Activated CD4-positive, alpha-beta T cell treated with anti-CD3 and anti-CD28 coated beads, Interleukin-2, amount 50 U/mL, for 24 hours (primary cell): ENCODE measurements at places on chromosomes 2 and 18.

DNA sequence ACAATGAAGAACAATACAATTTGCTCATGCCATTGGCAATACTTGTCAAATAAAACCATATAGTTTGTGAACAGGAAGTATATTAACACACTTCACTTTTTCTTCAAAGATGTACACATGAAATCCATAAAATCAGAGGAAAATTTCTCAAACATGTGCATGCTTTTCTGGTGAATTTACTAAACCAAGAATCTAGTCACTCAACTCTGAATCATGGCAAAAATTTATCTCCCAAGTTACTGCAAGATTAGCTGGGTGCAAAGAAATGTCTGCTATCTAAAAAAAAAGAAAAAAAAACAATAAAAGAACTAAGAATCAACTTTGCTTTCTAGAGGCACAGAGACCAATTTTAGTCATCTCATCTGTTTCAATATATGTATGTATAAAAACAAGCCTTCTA lies 419.2 kb downstream of the NR4A2 start:
- no peak for DNase-seq

DNA sequence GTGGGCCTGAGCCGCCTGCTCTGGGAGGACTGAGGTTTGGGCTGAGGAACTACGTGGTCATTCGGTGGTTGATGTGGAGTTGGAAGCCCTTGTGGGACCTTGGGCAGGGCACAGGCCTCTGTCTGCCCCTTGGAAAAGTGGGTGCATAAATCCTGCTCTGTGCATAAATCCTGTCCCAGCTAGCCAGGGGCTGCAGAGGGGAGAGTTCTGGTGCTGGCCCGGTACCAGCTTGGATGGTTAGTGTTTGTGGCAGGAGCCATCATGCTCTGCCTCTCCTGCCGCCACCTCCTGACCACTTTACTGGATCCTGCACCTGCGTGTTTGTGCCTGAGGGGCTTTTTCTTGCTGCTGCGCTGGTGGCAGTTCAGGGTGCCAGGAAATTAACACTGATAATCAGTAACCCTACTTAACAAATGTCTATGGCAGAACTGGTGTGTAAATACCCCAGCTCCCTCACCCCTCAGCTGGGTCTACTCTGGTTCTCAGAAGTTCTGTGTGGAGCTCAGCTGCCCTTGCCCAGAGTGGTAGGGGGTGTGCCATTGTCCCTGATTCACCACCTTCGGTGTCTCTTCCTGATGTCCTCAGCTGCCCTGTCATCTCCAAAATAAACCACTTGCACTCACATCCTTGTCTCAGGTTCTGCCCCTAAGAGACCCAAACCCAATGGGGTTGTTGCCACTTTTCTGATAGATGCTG lies 156.8 kb downstream of the GLI2 start:
- no peak for DNase-seq

DNA sequence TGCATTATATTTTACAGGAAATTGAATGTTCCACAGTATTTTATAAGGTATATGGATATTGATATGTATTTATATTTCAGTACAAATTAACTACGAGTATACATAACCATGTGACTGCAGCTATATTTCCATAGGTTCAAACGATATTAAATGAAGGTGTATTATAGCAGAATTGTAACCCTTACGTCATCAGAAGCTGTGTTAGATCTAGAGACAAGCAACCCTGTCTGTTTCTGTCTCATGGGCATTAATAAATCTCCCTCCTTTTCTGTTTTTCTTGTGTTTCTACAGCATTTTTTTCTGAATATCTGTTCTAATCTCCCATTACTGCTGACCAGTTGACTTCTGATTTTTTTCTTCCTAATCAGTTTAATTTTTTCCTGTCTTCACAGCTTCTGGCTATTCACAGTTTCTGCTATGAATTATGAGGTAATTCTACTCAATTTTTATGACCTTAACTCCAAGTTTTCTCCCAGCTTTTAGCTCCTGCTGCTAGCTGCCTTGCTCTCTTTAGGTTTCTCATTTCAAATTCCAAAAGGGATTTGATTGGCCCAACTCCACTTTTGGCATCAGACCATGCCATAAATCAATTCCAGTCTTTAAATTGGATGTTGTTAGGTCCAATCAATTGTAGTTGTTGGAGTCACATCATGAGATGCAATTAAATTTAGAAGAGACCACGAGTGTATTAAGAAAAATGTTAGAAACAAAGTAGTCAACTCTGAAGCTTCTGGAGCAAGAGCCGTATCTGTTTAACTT lies 277.5 kb upstream of the ZSWIM2 start:
- DNase-seq = no peak

DNA sequence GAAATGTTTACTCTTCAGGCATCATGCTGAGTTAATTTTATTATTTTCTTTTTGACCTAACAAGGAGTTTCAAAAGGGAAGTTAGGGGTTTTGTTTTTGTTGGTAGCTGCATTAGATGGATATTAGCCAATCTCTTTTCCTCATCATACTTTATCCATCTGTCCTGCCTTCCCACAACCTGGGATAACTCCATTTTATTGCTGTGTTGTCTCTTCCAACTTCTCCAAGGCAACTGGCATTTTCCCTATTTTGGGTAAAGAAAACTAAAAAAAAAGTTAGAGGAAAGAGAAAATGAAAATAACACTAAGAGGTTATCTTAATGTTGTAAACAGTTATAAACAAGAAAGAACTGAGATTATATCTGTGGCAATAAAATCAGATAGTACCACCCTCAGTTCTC lies 147.0 kb downstream of the PID1 start:
- DNase-seq = no peak

DNA sequence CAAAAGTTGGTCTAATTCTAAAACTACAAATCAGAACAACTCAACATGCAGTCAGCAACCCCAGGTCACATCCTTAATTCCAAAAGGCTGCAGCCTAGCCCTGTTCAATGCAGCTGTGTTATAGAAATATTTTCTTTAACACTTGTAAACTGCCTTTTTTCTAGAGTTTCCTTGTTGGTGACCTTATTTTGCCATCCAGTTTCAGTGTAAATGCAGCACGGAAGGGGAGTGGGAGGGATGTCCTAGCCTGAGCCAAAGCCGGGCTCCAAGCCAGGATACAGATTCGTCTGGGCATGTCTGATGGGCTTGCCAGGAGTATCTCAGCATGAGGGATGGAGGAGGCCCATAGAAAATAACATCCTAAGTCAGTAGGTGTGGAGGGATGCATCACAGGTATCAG lies 17.7 kb upstream of the SP3 start:
- no peak for DNase-seq
